ENCODE measurements at places on chromosomes 11 and 22.

DNA sequence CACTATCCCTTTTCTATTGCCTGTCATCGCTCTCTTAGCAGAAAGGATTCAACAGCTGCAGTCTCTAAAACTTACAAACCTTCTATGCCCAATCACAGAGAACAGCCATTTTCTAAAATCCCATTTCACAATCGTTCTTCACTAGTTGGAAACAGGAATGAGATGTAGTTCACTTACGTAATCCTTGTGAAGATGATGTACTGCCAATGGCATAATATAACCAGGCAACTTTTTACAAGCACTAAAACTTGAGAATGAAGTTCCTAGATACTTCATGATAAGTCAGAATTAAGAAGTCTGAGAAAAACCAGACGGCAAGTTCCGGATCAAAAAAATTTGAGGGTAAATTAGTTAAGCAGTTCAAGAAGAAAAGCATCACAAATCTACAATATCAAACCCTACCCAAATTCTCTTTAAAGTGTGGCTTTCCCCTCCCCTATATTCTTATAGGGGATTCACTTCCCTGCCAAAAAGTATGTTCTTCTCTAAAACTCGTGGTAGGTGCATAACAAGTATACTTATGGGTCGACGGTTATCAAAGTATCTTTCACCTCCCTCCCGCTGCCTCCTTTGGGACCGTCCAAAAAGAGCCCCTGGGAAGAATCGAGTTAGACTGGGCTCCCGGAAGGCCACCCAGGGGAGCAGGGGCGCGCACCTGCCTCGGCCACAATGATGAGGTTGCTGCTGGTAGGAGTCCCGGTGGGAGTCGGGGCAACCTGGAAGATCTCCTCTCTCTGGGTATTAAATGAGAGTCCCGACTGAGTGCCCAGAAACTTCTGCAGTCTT, 666 bp downstream of the MSANTD4 start:
- DNase-seq: peak; percentile 64

- DNase-seq: no peak
Observed at GRCh38 chr22:46104170-46104880, 46.0 kb upstream of the PPARA start.

- DNase-seq: peak; percentile 43
Observed at GRCh38 chr11:69122630-69123431, 32.9 kb upstream of the SMIM38 start.

DNA sequence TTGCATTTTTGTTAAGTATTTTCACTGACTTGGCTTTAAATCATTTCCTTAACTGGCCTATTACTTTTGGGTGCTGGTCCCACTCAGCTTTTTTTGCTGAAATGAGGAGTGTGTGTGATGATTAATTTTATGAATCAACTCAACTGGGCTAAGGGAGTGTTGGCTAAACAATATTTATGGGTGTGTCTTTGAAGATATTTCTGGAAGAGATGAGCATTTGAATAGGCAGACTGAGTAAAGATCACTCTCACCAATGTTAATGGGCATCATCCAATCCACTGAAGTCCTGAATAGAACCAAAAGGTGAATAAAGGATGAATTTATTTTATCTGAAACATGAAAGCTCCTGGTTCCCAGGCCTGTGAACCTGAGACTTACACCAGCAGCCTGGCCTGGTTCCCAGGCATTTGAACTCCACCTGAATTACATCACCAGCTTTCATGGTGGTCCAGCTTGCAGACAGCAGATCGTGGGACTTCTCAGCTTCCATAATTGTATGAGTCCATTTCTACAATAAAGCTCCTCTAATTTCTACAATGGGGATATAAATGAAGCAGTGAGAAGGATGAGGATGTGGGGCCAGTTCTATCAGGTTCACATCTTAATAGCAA, 241.3 kb upstream of the ZC3H12C start:
- DNase-seq: no peak

DNA sequence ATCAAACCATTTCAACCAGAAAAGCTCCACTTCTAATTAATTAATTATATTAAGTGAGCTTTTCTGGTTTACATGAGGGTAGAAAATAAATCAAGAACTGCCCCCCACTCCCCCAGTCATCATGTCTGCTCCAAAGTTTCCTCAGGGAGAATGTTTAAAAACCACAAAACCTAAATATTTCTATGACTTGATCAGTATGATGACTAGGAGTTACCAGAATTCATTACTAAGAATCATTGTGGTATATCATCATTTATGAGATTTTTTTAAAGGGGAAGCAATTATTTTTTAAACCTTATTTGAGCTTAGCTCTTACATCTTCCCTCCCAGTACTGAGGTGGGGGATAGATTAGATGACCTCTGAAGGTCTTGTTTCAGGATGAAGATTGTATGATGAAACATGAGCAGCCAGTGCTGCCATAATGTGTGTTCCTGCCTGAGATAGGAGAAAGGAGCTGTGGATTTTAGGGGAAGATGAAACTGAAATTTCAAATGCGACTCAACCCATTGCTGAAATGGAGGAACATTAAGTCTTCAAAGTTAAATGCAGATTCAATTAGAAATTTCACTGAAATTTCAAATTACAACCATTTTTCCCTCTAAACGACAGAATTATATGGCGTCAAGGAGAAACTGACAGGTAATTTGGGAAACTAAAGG, 401.3 kb upstream of the CADM1 start:
- DNase-seq: no peak

GRCh38 chr11:10876158-10876557, 18.3 kb upstream of the ZBED5 start:
- no peak for DNase-seq

GRCh38 chr11:6635082-6635932, 16.1 kb upstream of the TPP1 start:
- peak; percentile 39 for DNase-seq

DNA sequence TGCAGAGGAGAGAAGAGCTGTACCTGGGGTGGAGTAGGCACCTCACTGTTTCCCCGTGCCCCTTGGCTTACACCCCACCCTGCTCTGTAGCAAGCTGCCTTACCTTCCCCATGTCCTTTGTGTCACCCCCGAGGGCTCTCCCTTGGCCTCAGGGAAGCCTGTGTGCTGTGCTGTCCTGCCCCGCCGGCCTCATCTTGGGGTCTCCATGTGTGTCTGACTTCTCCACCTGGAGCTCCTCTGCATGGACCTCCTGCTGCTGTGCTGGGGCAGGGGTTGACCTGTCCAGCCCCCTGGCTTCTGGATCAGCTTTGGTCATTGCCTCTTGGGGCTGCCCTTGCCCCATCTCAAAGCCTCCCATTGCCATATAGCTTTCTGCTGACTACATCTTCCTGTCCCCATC, 59.8 kb downstream of the OSBP2 start:
- no peak for DNase-seq

- DNase-seq: no peak
Observed at GRCh38 chr11:117295438-117296137, 4.4 kb downstream of the BACE1-AS start.

GRCh38 chr11:28303477-28304191, 195.4 kb downstream of the METTL15 start:
- no peak for DNase-seq

GRCh38 chr11:45486461-45486860, 179.0 kb downstream of the CHST1 start:
- DNase-seq: no peak

DNA sequence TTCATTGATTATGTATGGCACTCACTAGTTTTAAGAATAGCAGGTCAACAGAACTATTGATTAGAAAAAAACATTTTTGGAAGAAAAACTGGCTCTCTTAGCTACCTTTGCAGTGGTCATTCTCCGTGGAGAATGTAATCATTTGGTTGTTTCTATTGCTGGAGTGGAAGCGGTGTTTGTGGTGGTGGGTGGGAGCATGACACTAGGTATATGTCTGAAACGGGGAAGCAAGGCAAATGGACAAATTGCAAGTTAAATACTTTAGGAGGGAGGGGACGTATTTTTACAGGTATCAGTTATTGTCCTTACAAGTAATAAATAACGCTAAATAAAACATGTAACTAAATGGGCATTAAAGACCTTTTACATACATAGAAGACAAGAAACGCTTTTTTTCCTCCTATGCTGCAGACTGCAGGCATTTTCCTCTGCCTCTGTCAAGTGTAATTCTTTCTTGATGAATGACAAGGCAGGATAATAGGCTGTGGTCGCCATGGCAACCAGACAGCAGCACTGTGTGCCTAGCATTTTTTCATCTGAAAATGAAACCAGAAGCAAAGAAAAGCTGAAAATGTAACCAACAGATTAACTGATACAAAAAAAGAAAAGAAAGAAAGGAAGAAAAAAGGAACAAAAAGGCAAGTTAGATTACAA, 46.2 kb downstream of the BLID start:
- DNase-seq: no peak

DNA sequence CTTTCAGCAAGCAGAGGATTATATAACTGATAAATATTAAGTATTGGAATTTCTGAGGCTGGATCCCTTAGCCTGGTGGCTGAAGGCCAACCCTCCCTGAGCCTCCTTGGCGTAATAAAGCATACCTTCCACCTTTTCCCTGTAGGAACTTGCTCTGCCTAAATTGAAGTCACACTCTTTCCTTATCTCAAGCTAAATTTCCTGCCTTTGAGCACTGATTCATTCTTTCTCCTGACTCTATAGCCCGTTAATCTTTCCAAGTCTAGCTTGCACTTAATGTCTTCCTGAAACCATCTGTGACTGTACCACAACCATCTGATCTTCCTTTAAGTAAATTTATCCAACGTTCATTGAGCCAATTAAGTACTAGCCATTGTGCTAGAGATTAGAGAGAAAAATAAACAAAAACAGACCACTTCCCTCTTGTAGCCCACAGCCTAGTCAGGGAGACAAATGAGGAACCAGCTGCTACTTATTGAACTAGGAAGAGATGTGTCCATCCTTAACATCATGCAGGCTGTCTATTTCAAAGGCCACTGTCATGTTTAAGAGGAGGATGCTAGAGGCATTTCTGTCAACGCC, 62.9 kb downstream of the GRK3 start:
- DNase-seq: no peak

- no peak for DNase-seq
Observed at GRCh38 chr22:37552524-37553163, 7.6 kb upstream of the CDC42EP1 start.

DNA sequence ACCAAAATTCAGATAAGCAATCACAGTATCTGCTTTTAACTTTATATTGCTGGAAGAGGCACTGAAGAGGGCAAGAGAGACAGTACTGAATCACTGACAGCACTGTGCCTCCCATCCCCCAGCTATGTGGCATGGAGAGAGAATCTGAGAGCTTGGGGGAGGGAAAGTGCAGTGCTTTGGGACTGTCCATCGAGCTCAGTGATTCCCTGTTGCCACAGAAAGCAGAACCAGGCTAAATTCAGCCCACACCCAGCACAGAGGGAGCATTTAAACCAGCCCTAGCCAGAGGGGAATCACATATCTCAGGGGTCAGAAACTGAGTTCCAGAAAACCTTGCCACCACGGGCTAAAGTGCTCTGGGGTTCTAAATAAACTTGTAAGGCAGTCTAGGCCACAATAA, 44.3 kb downstream of the KCNQ1 start:
- no peak for DNase-seq

DNA sequence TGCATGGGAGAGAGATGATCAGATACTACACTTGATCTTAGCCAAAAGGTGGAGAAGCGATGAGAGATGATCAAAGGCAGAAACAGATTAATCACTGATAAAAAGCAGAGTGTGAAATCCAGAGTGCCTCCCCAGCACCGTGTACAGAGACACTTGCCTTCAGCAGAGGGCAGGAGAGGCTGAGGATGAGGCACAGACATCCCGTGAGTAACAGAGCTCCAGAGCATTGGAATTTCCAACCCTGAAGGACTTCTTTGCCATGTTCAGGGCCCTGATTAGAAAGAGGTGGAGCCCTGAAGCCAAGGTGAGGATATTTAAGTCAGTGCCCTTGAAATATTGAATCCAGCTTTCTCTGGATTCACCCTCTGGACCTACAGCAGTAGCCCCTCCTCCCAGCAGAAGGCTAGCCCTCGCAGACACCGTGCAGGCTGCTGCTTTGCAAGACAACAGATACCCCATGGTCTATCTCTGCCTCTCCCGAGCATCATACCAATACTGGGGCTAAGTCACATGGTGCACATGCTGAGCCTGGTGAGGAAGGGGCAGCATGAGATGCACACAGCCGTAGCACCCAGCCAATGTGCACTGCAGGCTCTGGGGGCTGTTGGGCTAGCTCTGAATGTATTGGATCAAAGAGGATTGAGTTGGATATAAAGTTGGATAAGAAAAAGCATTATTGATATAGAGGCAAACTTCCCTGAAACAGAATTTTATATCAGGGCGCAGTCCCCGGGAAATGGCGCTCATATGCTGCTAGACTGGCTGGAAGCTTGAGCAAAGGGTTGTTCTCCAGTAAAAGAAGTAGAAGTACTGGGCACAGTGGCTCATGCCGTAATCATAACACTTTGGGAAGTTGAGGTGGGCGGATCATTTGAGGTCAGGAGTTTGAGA, 200.3 kb upstream of the B3GAT1 start:
- DNase-seq: no peak

- DNase-seq: no peak
Observed at GRCh38 chr11:93606314-93606713, 55.2 kb upstream of the CEP295 start.

- DNase-seq: no peak
Observed at GRCh38 chr11:35971841-35972422, 28.1 kb downstream of the LDLRAD3 start.

GRCh38 chr11:64268893-64269539, 15.4 kb downstream of the BAD start:
- peak; percentile 81 for DNase-seq

DNA sequence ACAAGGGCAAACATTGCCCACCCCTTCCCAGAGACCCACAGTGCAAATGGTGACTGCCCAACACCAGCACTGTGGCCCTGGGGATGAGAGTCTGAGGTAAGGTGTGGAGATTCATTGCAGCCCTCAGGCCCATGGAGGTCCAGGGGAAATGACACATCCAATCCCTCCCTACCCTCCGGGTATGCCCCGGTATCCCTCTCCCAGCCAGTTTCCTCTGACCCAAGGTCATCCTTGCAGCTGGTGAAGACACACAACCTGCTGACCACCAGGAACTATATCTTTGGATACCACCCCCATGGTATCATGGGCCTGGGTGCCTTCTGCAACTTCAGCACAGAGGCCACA, 18.9 kb upstream of the UVRAG start:
- no peak for DNase-seq

GRCh38 chr11:10350334-10350733, 45.5 kb downstream of the ADM start:
- no peak for DNase-seq

DNA sequence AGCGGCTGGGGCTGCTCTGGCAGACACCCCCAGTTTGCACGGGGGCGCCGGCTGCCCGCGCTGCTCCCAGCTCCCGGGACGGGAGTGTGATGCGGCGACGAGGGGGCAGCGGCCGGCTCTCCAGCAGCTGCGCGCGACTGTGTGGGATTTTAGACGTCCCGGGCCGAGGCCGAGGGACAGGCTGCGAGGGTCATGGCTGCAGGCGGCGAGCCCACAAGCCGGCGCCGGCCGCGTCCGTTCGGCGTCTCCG, 159 bp downstream of the FZD4 start:
- DNase-seq: no peak

- DNase-seq: peak; percentile 19
Observed at GRCh38 chr11:117039900-117040299, 58.3 kb downstream of the SIK3 start.

DNA sequence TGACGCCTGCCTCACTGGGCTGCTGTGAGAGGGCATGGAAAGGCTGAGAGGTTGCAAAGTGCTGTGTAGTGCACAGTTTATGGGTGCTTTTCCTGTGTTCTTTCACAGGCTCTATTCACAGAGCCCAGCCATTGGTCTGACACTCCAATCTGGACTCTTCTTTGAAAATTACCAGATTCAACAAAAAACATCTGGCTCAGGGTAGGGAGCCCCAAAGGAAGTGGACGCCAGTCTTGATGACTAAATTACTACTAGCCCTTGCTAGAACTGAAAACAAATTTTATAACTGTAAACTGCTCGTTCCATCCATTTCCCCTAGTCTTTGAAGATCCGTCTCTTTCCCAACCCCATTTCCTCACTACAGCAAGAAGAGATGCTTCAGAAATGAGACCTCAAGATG, 178.6 kb downstream of the TENM4 start:
- DNase-seq: no peak
